ENCODE measurements at places on chromosomes 7 and 10.

- DNase-seq: no peak
Measured at GRCh38 chr10:71397296-71398212, 834 bp downstream of the CDH23 start.

GRCh38 chr7:149297034-149297755, 35.2 kb downstream of the ZNF783 start:
- DNase-seq: no peak

GRCh38 chr7:28329661-28330363, 82.5 kb upstream of the CREB5 start:
- no peak for DNase-seq

DNA sequence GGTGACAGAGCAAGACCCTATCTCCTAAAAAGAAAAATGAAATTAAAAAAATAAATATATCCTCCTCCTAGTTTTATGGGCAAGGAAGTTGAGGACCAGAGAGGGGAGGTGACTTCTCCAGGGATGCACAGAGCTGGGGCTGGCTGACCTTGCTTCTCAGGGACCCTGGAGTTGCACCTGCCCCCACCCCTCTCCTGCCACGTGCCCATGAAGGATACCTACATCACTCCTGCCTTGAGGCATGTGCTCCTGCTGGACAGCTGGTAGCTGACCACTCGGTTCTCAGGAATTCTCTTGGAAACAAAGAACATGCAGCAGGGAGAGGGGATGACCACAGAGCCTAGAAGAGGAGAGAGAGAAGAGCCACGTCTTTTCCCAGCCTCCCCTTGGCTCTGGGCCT, 522 bp downstream of the CCL24 start:
- DNase-seq: no peak

GRCh38 chr10:88415533-88416130, 167.5 kb downstream of the RNLS start:
- no peak for DNase-seq

DNA sequence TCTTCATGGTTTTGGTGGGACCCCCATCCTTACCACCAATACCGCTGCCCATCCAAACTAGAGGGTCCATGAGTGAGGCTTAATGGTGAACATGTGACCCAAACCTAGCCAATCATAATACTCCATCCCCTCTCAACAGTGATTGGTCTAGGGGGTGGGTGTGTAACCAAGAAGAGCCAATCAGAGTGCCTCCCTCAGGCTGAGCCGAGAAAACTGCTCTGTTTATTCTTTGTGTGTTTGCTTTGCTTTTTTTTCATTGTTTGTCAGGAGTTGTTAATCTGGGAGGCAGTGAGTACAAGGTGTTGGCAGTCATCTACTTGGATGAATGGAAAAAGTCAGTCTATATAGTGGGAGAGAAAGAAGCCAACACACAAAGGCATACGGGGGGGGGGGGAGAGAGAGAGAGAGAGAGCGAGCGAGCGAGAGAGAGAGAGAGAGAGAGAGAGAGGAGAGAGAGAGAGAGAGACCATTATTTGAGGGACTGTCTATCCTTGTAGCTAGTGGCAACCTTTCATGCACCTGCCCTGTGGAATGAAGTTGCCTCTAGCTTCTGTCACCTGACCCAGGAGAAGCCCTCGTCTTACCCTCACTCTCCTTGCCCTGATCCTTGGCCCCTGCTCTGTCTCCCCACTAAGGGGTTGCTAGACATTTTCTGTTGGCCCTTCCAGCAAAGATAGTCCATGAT, 441.7 kb downstream of the TYW1 start:
- DNase-seq: no peak

DNA sequence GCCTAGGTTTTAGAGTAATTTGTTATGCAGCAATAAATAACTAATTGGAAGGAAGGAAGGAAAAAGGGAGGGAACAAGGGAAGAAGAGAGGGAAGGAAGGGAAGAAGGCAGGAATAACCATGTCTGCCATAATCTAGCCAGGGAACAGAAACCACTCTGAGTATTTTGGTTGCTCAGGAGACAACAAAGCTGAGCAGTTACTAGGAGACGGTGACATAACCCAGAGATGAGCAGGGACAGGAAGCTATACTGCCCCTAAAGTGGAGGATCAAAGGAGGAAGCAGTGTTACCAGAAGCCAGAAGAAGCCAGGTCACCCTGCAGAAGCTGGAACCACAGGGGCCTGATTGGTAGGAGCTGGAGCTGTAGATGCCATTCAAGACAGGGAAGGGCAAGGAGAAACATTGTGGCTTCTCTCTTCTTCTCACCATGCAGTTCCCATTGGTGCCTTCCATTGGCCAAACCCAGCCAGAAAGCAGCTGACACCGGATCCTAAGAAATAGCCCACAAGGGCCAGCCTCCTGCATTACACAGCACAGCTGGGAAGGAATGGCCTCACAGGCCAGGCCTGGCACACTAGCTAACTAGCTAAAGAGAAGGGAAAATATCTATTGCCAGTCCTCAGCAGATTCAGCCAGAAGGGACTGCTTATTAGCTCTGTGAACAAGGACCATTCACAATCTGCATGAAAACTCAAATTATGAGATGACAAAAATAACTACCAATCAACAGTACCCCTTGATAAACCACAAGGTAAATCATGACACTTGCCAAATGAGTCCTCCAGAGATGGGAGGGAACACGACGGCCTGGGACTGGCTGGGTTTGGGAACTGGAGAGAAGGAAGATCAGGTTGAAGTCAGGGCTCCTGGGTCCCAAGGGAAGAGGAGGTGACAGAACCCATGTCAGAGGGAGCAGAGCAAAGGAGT, 184.5 kb upstream of the NFE2L3 start:
- no peak for DNase-seq

DNA sequence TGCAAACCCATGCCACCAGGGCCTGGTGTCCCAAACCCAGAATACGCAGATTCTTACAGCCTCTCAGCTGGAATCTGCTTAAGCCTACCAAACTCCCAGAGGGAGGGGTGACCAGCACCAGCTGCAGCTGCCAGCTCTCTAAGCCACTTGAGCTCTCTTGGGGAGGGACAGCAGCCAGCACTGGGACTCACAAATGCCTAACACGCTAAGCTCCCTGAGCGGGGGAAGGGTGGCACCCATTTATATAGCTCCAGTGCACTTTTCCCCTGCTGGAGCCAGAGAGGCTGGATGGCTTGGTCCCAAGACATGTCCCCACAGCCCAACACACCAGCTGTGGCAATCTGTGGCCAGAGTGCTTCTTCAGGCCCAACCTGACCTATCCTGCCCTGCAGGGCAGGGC, 326.8 kb upstream of the NRG3 start:
- no peak for DNase-seq

DNA sequence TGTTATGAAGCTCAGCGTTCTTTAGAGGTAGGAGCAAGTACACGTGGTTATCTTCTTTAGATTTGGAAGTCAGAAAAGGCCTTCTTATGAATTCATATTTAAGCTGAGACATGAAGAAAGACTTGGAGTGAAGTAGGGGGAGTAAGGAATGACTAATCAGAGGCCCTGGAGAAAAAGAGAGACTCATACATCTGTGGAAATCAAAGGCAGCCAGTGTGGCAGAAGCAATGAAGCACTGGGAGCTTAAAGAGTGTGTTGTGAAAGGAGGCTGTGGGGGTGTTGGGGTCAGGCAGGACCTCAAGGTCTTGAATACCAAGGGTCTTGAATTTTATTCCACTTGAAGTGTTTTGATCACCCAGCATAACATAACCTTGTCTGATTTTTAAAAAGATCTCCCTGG, 35.7 kb upstream of the FGL2 start:
- no peak for DNase-seq

DNA sequence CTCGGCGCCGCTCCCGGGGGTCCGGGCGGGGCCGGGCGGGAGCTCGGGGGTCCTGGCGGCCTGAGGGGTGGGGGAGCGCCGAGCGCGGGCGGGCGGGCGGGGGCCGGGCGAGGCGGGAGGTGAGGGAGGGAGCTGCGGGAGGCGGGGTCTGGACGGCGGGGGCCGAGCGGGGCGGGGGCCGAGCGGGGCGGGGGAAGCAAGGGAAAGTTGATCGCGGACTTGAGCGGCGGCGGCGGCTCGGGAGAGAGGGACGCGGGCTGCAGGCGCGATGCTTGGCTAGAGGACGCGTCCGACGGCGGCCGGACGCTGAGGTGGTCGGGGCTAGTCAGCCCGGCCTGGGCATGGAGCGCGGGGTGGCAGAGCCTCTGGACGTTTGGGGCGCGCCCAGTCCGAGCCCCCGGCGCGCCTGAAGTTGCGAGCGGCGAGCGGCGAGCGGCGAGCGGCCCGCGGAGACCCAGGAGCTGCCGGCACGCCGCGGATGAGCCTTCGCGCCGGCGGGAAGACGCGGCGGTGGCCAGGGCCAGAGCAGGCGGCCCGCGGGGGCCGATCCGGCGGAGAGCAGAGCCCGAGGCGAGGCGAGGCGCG, at the start of gene CDH23:
TSS of gene CDH23 (plus strand) at position 210 of the 585 bp plus-strand sequence. CDS start 42,912 bp downstream, outside the sequence.
- no peak for DNase-seq

DNA sequence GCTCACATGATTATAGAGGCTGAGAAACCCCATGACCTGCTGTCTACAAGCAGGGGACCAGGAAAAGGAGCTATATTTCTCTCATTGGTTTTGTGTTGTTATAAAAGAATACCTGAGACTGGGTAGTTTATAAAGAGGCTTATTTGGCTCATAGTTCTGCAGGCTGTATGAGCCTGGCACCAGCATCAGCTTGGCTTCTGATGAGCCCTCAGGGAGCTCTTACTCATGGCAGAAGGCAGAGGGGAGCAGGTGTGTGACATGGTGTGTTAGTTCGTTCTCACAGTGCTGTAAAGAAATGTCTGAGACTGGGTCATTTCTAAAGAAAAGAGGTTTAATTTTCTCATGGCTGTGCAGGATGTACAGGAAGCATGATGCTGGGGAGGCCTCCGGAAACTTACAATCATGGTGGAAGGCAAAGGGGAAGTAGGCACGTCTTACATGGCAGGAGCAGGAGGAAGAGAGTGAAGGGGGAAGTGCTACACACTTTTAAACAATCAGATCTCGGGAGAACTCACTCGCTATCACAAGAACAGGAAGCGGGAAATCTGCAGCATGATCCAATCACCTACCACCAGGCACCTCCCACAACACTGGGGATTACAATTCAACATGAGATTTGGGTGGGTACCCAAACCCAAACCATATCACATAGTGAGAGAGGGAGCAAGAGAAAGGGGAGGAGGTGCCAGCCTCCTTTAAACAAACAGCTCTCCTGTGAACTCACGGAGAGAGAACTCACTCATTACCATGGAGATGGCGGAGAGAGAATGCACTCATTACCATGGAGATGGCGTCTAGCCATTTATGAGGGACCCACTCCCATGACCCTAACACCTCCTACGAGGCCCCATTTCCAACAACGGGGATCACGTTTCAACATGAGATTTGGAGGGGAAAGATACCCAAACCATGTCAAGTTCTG, 133.4 kb downstream of the JCAD start:
- DNase-seq: no peak

DNA sequence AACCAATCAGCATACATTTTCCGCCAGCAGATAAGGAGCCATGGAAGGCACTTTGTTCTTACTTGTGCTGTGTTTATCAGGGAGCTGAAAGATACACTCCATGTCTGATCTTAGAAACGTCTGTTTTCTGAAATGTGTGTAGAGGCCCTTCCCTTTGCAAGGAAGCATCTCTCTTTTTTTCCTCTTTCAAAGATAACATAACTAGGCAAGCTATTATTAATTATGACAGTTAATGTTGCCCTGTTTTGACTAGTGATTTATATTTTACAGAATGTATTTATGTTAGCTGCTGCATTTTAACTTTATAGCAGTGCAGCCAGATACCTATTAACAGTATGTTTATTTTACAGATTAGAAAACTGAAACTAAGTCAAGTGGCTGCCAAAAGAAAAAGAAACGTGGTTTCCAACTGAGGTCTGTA, 683.2 kb upstream of the IGFBP3 start:
- no peak for DNase-seq

DNA sequence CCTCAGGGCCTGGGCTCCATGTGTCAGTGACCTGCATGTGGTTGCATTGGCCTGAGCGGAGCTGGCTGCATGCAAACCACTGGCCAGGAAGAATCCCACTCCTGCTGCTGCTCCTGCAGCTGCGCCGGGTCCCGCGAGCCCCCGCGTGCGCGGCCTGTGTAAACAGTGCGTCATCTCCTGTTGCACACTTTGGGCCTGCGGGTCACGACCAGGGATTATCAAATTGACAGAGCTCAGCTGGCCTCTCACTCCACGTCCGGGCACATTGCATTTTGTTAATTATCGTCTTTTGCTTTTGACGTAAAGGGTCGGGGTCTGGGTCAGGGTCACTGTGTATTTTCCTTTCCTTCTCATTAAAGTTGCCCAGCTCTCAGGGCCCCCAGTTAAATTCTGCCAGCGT, 132.6 kb downstream of the RGS10 start:
- DNase-seq: no peak

DNA sequence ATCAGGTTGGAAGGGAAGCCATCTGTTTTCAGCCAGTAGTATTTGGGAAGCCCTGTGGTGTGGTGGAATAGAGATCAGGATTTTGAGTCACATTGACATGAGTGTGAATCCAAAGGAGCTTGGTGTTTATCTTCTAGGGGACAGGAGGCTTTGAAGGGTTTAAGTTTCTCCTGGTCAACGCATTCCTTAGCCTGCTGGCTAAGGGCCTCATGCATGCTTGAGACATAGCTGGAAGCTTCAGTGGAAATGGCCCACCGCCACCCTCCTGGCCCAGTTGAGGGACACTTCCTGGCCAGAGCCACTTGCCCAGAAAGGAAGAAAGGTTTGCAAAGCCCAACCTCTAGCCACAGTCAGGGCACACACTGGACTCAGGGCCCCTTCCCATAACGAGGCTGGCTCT, 70.9 kb downstream of the CDK1 start:
- DNase-seq: no peak

GRCh38 chr10:131312478-131312836, 936 bp upstream of the TCERG1L start:
- DNase-seq: no peak

DNA sequence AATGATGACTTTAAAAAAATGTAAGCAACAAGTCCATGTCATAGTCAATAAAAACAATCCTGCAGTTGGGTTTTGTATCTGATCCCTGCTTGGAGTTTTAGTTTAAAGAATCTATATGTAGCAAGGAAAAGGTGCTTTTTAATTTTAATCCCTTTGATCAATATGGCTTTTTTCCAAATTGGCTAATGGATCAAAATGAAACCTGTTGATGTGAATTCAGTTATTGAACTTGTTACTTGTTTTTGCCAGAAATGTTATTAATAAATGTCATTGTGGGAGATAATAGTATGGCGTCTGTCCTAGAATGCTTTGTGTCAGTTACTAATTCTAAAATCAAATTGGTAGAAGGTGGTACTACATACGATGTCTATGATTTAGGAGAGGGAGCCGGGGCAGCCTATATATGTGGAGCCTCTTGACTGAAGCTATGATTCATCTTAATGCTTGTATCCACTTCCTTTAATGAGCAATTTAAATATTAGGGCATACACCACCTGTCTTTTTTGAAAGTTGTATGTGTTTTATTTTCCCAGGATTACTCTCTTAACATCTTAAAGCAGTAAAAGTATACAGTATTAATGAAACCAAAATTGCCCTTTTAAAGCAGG, 10.3 kb upstream of the PBLD start:
- DNase-seq: no peak

GRCh38 chr10:132165416-132165980, 21.2 kb upstream of the DPYSL4 start:
- no peak for DNase-seq

GRCh38 chr7:45917658-45918057, 3.4 kb downstream of the IGFBP3 start:
- DNase-seq: peak; percentile 53

Measured in stimulated activated CD8-positive, alpha-beta memory T cell treated with anti-CD3 and anti-CD28 coated beads, Interleukin-4, amount 100 ng/mL, for 1 hour (primary cell).